ENCODE measurements at places on chromosomes 7 and 10.

DNA sequence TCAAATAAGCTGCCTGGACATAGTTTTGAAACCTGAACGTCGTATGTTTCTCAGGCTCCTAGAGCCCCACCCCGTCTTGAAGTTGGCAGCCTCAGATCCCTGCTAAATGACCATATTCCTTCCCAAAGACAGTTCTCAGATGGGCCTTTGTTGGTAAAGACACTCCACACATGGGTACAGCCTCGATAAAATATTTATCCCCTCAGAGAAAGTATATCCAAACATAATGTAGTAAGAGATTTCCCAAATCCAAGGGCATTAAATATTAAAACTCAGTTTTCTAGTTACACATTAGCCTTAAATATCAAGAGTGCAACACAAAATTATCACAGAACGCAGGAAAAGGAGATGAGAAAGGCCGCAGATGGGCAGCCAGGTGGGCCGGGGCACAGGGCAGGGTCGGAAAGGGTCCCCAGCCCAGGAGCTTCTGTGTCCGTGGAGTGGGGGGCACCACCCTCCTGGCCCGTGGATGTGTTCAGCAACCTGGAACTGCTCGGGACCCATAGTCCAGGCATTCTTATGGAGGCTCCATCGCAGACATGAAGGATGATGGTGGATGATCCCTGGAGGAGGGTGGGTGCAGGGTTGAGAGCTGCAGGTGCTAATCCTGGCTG is 1.5 kb upstream of the CFAP46 start:
- no peak for DNase-seq

DNA sequence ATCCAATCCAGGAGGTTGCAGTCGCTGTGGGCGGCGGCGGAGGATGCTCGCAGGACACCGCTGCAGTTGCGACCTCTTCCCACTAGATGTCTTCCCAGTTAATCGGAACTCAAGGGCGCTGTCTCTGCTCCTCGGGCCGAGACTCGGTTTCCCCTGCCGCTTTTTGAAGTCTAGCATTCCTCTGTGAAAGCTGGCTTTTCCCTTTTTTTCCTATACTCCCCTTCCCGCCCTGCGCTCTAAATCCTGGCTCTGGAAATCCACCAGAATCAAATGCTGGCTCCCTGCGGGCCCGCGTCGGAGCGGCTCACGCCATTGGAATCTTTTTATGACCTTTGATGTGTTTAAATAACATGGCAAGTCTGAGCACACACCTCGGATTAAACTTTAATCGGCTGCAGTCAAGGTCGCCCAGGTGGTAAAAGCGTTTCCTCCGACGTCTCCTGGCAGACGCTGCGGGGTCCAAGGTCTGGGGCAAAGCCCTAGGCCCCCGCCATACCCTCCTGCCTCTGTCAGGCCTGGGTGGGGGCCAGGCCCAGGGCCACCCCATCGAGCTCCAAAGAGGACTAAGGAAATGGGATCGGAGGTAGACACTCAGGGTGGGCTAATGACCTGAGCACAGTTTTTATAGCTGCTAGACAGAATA is 10.7 kb upstream of the HOXA13 start:
- peak; percentile 56 for DNase-seq

- DNase-seq, result no peak
Measured at GRCh38 chr7:69110450-69111050, 487.7 kb upstream of the AUTS2 start.

- no peak for DNase-seq
Measured at GRCh38 chr7:70470746-70471145, 661.2 kb upstream of the GALNT17 start.

DNA sequence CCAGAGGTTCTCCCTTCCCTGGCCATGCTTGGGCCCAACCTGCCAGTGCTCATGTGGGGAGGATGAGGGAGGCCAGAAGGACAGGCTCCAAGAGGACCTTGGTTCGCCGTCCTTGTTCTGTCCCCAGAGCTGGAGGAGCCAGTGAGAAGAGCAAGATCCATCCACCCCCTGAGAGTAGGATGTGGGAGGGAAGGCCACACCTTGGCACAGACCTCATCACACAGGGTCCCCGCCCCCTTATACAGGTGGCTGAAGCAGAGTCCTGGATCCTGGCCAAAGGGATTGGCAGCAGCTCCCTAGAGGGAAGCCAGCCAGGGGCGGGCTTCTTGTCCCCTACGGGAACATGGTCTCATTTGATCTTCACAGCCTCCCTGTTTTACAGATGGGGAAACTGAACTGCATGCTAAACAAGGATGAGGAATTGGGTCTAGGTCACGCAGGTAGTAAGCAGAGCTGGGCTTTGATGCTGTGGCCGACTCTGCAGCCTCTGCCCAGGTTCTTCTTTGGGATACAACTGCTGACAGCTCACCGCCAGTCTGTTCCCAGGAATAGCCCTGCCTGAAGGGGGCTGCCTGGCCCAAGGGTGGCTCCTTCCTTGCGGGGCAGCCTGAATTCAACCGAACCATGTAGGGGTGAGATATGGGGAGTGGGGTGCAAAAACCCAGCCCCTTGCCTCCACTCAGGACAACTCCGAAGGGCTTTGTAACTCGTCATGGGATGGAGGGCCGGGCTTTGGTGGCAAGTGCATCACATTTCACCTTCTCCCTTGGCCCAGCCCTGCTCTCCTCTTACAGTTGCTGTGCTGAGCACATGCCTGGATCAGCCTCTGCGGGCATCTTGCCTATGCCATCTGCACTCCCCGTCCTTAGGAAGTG is 62.2 kb upstream of the KDM7A start:
- no peak for DNase-seq

GRCh38 chr10:35422228-35422627 is 85.9 kb downstream of the CCNY start:
- no peak for DNase-seq

DNA sequence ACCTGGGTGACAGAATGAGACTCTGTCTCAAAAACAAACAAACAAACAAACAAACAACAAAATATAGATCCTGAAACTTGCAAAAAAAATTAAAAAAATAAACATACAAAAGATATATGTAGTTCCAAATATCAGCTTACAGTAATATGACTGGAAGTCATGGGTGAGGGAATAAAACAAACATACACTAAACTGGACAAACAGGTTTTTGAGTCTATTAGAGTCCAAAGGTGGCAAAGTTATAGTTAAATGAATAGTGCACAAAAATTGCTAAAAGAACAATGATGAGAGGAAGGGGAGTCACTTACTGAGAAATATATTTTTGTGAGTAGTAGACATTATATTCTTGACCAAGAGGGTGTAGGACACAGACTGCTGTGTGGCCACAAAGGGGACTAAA is 16.7 kb upstream of the RSBN1L start:
- DNase-seq, result no peak

DNA sequence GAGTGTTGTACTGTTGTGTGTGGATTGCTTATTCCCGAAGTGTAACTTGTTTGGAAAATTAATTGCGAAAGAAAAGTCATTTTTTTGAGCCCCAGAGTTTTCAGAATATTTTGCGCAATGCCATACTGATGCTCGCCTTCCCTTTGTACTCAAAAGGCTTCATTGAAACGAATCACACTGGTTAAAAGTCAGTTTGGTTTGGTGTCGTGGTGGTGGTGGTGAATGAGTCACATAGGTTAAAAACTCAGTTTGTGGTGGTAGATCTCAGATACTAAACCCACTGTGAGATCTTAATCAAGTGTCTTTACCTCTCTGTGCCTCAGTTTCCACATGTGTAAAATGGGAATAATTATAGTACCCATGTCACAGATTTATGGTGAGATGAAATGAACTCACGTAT is 61.1 kb upstream of the IL6 start:
- no peak for DNase-seq

- no peak for DNase-seq
Measured at GRCh38 chr10:14261336-14261735, 69.4 kb downstream of the FRMD4A start.

DNA sequence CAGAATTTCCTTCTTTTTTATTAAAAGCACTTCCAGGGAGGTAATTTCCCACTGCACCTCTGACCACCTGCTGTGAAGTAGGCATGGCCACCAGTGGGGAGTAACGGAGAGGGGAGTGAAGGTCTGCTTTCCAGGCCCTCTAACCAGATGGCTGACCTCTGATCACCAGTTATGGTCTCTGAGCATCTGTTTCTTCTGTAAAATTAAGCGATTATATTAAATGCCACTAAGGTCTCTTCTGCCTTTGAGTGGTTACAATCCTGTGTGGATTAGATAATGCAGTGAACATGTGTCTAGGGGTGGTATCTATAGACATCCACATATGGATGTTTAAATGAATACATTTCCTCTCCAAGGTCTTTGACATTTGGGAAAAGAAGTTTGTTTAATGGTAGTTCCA is 199.6 kb downstream of the HERPUD2 start:
- no peak for DNase-seq

DNA sequence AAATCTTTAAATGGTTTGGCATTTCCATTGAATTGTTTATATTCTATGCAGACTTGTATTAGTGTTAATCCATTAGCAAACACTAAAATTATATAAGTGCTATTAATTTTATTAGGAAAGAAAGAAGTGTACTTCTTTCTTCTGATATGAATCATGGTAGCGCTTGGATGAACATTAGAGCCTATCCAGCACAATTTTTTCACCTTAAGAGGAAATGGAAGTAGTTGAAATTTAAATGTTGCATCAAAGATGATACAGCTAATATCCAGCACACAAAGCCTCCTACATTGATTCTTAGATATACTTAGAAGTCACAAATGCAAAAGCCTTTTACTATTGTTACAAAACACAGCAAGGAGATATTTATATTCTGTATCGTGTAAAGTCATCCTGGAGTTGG is 174.5 kb downstream of the AHR start:
- no peak for DNase-seq

GRCh38 chr7:65475040-65475726 is 101.5 kb downstream of the ZNF92 start:
- no peak for DNase-seq

DNA sequence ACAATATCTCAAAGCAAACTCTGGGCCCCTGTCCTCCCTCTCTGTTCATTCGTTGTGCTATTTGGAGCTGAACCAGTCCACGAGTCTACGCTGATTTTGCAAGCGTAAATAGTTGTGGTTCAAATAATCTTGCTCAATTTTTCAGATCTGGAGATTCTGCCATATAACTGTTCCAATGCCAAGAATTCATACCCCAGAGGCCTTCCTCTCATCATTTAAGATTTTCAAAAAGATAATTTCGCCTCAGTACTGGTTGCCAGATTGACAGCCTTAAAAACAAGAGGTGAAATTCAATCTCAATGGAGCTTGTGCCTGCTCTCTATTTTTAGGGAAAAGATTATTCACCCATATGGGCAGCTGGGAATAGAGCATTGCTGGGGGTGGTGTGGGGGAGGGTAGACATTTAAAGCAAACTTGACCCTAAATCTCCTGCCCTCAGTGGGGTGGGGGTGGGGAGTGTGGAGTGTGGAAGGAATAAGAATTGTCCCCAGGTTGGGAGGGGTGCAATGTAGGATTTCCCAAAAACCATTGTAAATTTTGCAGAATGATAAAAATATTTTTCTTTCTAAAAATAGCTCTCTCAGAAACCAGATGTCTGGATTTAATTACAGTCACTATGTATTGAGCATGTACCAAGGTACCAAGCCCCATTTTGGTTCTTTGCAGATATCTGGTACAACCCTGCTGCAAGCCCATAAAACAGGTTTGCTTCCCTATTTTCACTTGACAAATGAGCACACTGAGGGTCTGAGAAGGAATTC is 104.7 kb upstream of the EEPD1 start:
- DNase-seq, result no peak

GRCh38 chr7:36923943-36924436 is 199.7 kb upstream of the AOAH start:
- no peak for DNase-seq

DNA sequence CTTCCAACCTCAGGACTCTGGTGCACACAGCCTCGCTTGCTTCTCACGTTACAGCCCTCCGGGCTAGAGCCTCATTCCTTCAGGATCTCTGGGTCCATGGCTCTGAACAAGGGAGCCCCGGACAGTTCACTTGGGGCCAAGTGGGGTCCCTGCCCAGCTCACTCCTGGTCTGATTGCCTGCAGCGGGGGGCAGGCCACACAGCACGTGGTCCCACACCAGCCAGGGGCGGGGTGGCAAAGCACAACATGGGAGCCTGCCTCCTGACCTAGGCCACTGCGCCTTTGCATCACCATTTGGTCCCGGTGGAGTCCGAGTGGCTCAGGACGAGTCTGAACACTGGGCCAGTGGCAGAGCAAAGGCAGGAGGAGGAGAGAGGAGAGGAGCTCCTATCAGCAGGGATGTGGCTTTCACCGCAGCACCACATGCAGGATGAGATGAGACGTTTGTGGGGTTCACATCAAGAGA is 13.4 kb upstream of the CRYGN start:
- no peak for DNase-seq

- peak; percentile 27 for DNase-seq
Measured at GRCh38 chr10:114767986-114768821, 53.4 kb upstream of the FHIP2A start.

- DNase-seq, result no peak
Measured at GRCh38 chr7:1939434-1940401, 269.6 kb downstream of the ELFN1 start.

- DNase-seq, result no peak
Measured at GRCh38 chr7:130566168-130566897, 74.4 kb downstream of the MEST start.

DNA sequence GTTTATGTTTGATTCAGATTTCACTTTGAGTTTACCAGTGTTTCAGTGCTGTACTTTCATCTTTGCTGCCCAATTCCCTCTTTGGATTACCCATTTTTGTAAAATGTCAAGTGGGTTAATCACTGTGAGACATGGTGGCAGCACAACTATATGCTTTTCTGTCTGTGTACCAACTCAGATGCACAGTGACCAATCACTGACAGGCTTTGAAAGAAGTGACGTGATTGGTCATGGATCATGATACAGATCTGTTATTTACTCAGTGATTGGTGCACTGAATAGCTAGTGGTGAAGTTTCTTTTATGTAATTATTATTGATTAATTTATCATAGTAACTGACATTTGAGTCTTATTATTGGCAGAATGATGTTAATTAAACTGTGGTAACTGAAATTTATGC is 126.9 kb downstream of the SDK1 start:
- DNase-seq, result no peak

- no peak for DNase-seq
Measured at GRCh38 chr10:58412502-58412961, 27.3 kb downstream of the TFAM start.

DNA sequence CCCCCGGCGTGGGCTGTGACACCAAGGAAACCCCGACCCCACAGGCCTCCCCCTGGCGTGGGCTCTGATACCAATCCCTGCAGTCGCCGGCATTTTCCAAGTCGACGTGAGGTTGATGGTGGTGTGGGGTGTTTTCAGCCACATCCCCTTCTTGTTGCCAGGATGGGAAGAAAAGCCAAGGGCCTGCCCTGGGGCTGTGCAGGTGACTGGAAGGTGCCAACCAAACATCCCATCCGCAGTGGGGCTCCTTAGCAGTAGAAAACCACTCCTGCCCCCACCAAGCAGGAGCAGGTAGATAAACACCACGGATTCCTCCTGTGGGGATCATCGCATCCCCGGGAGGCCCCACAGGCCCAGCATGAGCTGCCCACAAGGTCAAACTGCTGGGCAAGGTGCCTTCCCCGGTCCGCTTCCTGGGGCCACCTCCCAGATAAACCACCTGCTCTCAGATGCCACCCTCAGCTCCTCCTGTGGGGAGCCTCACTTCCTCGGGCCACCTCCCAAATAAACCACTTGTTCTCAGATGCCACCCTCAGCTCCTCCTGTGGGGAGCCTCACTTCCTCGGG is 88.5 kb upstream of the DIP2C start:
- no peak for DNase-seq

- DNase-seq, result peak; percentile 71
Measured at GRCh38 chr10:102231357-102232318, 5.5 kb downstream of the ELOVL3 start.

- no peak for DNase-seq
Measured at GRCh38 chr7:158449942-158450341, 137.7 kb downstream of the PTPRN2 start.
